Daoy (cell line): ENCODE measurements at places on chromosomes 5 and 9. TPM values are rescaled to one million over a fixed set of nuclear protein-coding genes. Genes with fewer than 3 reads are reported as not detected.

The NTNG2 gene
- 1.9 and 2.6 TPM in 2 replicates for total RNA-seq

The CDC20B gene
- not detected in 2 replicates for total RNA-seq

The IFNA13 gene
- total RNA-seq = not detected in 2 replicates

The FGF1 gene
- 0.33 and 0.63 TPM in 2 replicates for total RNA-seq

The GABBR2 gene
- 0.74 and 1.5 TPM in 2 replicates for total RNA-seq

The C9orf153 gene
- total RNA-seq = not detected in 2 replicates

The FCN2 gene
- total RNA-seq = not detected in 2 replicates

The CDX1 gene
- 0.06 and 1.3 TPM in 2 replicates for total RNA-seq

DNA sequence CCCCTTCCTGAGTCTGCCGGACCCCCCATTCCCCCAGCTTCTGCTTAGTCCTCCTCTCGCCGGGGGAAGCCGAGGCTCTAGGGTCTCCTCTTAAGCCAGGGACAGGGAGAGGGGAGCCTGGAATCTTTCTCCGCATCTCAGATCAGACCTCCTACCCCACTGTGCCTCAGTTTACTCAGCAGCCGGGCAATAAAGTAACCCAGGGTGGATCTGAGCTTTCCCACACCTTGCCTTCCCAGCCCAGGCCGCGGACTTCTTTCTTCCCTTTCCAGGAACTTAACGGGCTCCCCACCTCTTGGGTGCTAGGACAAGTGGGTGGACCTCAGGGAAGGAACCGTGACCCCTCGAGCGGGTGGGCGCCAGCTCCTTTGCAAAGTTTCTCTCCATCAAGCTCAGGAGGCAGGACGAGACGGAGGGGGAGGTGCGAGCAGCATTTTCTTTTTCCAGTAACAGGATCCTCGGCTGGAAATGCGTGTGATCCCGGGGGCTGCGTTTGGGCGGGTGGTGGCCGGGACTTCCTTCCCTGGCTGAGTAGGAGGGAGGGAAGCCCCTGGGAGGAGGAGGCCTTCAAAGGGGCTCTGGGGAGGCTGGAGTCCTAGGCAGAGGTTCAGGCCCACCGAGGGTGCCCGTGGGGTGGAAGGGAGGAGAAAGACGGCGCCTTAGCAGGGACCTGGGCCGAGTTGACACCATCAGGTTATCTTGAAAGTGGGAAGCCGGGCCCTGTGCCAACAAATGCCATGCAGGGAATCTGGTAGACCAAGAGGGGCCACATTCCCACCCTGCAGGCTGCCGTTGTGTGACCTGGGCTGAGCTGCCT lies 795 bp downstream of the DAB2IP start:
- DNase-seq = peak; percentile 56

GRCh38 chr9:128341435-128341849 lies 1.1 kb downstream of the SLC27A4 start:
- peak; percentile 85 for DNase-seq

DNA sequence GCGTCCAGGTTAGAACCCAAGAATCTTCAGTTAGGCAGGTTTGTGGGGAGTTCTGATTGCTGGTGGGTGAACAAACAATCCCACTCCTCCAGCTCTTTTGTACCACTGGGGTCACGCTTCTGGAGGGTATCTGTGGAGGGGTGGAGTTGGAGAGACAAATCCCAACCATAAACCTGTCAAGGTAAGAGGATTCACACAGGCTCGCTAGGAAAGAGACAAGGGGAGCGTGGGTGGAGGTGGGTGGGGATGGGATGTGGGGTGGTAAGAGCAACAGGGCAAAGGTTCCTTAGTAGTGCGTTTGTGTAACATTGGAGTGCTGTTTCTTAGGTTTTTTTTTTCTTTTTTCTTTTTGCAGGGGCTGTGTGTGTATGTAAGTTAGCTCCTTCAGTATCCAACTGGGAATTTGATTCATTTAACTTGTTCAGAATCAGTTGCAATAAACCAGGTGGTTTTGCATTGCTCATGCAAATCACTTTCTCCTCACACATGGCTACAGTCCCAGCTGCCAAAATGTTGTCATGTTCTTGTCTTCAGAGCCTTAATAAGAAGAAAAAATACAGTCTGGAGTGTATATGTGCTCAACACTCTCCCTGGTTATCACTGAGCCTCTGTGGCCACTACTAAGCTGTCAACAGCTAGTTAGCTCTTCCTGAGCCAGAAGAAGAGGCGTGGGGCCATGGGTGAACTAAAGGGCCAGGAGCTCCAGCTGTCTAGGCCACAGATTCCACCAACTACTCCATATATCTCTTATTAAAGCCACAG lies 164.0 kb upstream of the RAD23B start:
- DNase-seq = no peak

- DNase-seq = no peak
These were observed 188.8 kb downstream of the ADCY2 start for GRCh38 chr5:7584749-7585148.

DNA sequence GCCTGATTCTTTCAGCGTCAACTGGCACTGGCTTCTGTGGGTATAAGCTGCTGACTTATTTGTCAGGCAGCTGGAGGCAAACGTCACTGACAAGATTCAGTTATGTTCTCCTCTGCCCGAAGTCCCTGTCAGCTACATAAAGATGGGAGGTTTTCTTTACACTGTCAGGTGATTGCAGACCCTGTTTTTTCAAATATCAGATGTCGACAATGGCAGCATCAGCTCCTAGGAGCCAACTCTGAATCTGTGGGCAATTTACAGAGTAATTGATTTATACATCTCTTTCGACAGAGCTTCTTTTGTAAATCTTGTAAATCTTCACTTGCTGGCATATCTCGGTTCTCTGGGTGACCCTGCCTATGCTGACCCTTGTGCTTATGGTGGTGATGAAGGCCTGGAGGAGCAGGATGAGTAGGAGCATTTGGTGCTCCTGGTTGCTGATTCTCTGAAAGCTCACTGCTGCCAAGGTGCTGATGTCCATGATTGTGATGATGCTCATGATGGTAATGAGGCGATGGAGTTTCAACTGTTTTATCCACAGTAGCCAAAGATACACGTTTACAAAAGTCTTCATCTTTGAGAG lies 10.9 kb downstream of the SELENOP start:
- DNase-seq = no peak

- no peak for DNase-seq
These were observed 177.2 kb upstream of the PITX1 start for GRCh38 chr5:135211083-135211790.

DNA sequence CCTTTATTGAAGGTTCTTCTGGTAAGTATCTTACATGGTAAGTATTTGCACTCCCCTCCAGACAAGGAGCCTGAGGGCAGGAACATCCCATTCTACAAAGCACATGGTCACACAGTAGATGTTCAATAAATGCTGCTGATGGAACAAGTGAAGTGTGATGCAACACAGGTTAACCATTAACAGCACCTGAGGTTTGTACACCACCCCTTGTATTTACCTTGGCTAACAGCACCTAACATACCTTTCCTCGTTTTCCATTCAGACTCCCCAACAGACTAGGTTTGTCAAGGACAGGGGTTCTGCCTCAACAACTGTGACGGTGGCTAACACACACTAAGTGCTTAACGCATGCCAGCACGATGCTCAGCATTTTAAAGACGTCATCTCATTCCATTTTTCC lies 213.6 kb downstream of the MAPKAP1 start:
- no peak for DNase-seq

DNA sequence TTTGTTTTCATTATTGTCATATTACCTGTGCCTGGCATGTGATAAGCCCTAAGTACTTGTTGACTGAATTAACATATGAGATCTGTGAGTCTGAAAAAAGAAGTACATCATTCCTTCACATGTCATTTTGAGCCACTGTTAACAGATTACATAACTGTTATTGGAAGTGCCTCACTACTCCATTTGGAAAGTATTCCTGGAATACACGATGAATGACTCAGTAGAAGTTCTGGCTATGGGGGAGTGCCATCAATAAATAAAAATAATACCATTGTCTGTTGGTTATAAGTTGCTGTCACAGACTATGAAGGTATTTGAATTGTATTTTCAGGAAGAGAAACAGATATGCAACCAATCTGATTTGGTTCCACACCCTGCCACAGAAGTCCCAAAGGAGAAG lies 12.9 kb downstream of the NIPSNAP3B start:
- no peak for DNase-seq

GRCh38 chr9:38382141-38382540 lies 10.4 kb upstream of the ALDH1B1 start:
- no peak for DNase-seq

GRCh38 chr5:123976379-123977033 lies 464.5 kb downstream of the CSNK1G3 start:
- DNase-seq = no peak

DNA sequence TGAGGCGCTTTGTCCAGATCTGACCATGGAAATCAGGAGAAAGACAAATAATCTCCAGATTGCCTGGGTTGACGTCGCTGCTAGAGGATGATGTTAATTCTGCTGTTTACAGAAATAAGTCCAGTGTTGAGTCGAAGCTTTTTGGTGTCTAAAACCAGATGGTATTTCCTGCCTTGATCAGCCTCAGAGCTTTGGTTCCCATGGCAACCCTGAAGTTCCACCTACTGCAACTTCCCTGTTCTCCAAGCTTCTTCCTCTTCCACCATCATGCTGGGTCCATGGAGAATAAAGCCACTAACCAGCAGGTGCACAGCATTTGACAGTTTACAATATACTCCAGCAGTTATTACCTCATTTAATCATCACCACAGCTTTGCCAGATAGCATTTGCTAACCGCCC lies 18.0 kb upstream of the GABBR2 start:
- no peak for DNase-seq

- DNase-seq = no peak
These were observed 265.3 kb downstream of the DOCK8 start for GRCh38 chr9:479971-480350.

DNA sequence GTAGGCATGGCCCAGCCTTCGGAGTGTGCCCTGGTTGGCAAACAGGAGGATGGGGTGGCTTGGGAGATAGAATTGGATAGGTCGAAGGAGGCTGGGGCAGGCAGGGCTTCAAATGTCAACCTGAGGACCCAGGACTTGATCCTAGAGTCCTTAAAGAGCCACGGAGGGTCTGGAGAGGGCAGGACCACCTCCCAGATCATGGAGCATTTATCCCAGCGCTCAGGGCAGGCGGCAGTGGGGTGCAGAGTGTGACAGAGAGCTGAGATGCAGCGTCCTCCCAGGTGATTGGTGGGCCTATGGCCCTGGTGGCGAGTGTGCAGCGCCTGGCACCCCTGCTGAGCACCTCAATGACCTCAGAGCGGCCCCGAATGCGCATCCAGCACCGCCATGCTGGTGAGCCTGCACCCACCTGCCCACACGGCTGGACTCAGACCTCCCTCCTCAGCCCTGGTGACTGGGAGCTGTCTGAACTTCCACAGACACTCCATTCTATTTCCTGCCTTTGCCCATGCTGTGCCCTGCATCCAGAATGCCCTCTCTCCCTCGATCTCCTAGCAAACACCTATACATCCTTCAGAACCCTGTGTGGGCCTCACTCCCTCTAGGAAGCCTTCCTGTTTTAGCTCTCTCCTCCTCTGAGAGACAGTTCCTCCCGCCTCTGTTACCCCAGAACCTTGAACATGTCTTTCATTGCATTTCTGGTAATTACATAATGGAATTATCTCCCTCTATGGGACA lies 6.3 kb downstream of the ADGRD2 start:
- peak; percentile 2 for DNase-seq

- DNase-seq = peak; percentile 55
These were observed 4.8 kb upstream of the GFI1B start for GRCh38 chr9:132973713-132974112.

DNA sequence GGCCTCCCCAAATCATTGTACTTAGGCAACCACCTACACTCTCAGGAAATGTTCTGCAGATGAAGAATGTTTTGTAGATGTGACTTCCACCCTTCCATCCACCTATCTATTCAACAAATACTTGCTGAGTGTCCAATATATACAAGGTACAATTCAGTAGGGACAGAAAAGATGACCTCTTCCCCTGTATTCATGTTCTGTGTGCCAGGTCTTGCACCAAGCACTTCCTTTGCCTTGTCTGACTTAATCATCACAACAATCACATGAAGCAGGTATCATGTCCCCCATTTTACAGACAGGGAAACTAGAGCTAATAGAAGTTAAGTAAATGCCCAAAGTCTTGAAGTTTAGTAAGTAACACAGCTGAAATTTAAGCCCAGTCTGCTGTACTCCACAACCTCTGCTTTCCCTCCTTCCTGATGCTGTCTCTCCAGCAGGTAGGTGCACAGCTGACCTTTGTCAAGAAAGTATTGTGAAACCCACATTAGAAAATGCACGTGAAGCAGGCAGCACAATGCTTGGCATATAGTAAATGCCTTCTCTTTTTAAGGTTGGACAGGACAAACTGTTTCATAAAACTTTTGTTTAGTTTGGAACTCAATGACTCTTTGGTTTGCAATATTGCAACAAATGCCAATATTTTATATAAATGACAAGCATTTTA lies 296.5 kb downstream of the DEPDC1B start:
- no peak for DNase-seq

DNA sequence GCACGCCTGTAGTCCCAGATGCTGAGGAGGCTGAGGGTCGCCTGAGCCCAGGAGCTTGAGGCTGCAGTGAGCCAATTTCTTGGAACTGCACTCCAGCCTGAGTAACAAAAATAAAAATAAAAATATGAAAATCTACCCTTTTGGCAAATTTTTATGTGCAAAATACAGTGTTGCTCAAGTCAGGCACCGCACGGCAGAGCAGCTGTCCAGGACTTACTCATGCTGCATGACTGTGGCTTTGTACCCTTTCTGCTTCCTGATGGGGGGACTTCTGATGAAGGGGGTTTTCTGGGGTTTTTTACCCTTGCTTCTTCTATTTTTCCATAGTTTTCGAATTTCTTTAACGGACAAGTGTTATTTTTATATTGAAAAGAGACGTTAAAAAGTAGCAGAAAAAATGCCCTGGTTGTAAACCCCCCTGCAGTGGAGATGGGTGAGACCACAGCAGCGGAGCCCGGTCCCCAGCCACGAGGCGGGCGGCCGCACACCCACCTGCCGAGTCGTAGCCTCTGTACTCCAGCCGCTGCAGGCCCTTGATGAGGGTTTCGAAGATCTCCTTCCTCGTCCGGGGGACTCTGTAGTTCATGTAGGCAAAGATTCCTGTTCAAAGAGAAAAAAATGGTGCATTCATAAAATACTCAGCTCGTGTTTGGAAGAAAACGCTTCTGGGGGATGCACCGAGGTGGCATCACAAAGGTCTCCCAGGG lies 15.0 kb downstream of the GFPT2 start:
- no peak for DNase-seq

DNA sequence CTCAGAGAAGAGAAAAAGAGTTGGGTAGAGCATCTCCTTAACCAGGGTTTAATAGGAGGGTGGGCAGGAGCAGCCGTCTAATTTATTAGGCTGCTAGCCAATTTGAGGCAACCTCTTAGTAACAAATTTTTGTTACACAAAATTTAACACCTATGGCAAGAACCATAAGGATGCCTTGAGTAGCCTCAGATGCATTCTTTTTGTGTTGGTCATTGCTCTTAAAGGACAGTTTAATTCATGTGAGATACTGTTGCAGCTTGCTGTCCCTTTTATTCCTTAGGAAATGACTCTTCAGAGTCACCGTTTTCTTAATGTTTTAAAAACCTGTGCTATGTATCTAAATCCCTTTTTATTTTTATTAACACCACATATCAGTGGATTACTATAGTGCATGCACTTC lies 255.1 kb downstream of the MAST4 start:
- DNase-seq = no peak

- DNase-seq = no peak
These were observed 112.9 kb upstream of the FER start for GRCh38 chr5:108634617-108635288.
